ENCODE measurements at places on chromosomes 16 and 17.

GRCh38 chr17:57722704-57723043, 22.4 kb downstream of the CCDC182 start:
- DNase-seq: no peak

GRCh38 chr16:81531419-81531821, 86.8 kb downstream of the CMIP start:
- DNase-seq: no peak

GRCh38 chr17:79977708-79978547, 57.7 kb downstream of the TBC1D16 start:
- DNase-seq: no peak

GRCh38 chr16:57091200-57091974, 996 bp upstream of the CPNE2 start:
- DNase-seq: no peak

DNA sequence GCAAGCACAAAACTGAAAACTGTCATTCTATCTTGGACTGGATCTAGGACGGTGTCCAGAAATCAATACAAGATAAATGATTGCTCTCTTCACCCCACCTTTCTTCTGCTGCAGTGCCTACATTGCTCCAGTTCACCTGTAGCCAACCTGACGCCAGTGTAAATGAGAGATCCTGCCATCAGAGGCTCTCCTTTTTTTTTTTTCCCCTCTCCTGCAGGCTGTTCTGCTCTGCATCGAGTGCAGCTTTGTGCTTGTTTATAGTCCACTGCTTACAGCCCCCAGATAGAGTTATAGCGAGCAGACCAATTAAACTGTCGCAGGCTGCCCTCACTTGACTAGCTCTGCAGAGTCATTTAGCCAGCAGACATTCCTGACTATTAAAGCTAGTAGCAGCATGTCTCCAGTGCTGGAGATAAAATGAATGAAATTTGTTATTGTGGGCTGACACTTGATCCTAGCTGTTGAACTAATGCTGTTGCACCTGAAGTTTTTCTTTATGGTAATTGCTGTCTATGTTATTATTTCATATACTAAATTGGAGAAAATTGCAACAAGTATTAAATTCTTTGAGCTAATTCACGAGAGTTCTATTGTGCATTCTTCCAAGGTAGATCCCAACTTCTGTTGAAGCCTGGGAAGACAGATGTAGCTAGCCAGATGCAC, 257.1 kb downstream of the FTO start:
- DNase-seq: no peak

DNA sequence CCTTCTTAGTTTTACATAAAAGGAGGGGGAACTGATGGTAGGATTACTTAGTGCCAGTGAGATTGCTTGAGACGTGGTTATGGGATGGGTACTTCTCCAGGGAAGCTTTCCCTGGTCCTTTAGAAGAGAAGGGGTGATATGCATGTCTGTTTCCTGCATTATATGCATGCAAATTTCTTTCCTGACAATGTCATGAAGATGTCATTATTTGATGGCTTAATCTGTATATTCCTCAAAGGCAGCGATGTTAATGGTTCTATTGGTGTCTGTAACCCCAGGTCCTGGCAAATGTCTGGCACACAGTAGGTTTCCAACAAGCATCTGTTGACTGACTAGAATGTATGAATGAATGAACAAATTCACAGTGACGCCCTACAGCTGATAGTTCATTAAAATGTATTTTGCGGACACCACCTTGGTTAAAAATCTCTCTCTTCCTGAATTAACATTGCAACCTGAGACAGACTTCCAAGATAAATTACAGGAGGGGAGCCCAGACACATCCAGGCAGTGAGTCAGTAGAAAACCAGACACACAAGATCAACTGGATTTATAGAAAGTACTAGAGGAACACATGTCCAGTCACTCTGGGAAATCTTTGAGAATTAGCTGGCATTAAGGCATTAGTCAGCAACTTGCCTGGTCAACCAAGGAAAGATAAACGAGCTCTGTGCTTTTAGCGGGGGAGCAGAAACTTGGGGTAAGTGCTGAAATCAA, 293.4 kb downstream of the XYLT1 start:
- no peak for DNase-seq

GRCh38 chr17:21039839-21040575, 2.8 kb downstream of the USP22 start:
- DNase-seq: peak; percentile 10

DNA sequence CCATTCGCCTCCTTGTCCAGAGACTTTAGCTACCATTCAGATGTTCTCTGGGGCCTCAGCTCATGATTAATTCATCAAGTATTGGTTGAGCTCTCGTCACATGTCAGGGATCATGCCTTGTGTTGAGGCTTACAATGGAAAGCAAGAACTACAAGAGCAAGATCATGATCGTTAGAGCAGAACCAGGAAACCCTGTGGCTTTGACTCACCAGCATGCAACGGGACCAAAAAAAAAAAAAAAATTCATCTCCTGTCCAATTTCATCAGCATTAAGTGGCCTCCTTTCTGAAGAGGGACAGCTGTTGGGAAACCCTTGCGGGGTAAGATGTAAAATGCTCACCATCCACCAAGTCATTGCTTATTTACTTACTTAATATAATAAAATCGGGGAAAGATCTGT, 12.1 kb upstream of the USP10 start:
- DNase-seq: no peak

All from T-helper 1 cell (primary cell).